Type B pancreatic cell (in vitro differentiated cells): ENCODE measurements at places on chromosomes 4 and X. TPM values are rescaled to one million over a fixed set of nuclear protein-coding genes. Genes with fewer than 3 reads are reported as not detected.
A peak's percentile ranks its signal among the peaks of the same experiment; 100 is the strongest.

GRCh38 chr4:48772556-48772955 lies 7.5 kb downstream of the FRYL start:
- peaks cover 43% of the 10 kb centered on the region for H3K4me1 ChIP-seq
- no peak for DNase-seq
- H3K27ac ChIP-seq: no peak overlapping the region
- no peaks in the 10 kb centered on the region for H3K27me3 ChIP-seq

DNA sequence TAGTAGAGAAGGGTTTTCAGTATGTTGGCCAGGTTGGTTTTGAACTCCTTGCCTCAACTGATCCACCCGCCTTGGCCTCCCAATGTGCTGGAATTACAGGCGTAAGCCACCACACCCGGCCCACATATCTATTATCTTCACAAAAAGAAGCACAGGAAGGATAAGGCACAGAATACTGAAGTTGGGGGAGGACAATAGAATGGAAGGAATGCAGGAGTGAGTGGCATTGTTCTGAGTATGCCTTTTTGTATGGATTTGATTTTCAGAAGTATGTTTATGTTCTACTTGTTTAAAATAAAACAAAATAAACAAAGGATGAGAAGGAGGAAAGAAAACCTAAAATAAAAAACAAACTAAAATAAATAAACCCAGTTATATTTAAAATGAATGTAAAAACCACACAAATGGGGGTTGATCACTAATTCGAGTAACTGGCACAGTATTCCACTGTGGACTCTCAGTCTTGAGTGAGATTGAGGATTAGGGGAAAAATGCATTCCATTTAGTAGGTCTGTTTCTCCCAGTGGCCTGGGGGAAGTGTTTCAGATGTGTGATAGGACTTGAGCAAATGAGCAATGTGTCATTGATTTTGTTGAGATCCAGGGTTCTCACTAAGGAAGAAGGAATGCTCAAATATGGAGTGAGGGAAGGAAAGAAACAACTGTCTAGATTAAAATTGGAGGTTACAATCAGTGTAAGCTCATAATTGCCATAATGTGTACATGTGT lies 109.0 kb upstream of the C1QTNF7 start:
- H3K27me3 ChIP-seq: no peaks in the 10 kb centered on the region
- DNase-seq: no peak
- H3K4me1 ChIP-seq: peaks cover 9% of the 10 kb centered on the region

- no peaks in the 10 kb centered on the region for H3K36me3 ChIP-seq
- H3K27me3 ChIP-seq: no peaks in the 10 kb centered on the region
- H3K4me1 ChIP-seq: no peaks in the 10 kb centered on the region
- H3K4me3 ChIP-seq: no peak overlapping the region
These were observed 412.2 kb upstream of the ARX start for GRCh38 chrX:25427873-25428555.

DNA sequence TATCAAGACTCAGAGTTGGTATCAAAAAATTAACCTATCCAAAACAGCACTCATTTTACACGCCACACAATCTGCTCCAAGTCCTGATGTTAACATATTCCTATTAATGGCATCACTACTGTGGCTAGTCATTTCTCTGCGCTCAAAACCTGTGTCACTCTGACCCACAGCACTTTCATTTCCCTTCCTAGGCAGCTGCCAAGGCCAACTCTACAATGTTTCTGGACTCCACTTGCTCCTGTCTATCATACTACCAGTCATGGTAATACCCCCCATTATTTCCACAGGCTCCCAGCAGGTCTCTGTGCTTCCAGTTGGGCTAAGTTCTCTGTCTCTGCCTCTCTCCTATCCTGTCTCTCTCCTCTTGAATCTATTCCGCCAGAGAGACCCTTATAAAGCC lies 323.6 kb downstream of the NR3C2 start:
- no peaks in the 10 kb centered on the region for H3K4me1 ChIP-seq
- DNase-seq: no peak
- no peaks in the 10 kb centered on the region for H3K27me3 ChIP-seq
- peaks cover 27% of the 10 kb centered on the region for H3K36me3 ChIP-seq
- H3K27ac ChIP-seq: no peak overlapping the region
- H3K4me3 ChIP-seq: no peak overlapping the region

GRCh38 chr4:76673362-76673761 lies 224.6 kb downstream of the SOWAHB start:
- peaks cover 6% of the 10 kb centered on the region for H3K4me1 ChIP-seq
- no peak overlapping the region for H3K27ac ChIP-seq
- DNase-seq: no peak
- H3K27me3 ChIP-seq: no peaks in the 10 kb centered on the region
- H3K4me3 ChIP-seq: no peak overlapping the region

GRCh38 chr4:121885115-121885514 lies 14.8 kb upstream of the BBS7 start:
- DNase-seq: no peak
- no peaks in the 10 kb centered on the region for H3K36me3 ChIP-seq
- no peaks in the 10 kb centered on the region for H3K4me1 ChIP-seq
- H3K27ac ChIP-seq: no peak overlapping the region
- no peaks in the 10 kb centered on the region for H3K27me3 ChIP-seq

DNA sequence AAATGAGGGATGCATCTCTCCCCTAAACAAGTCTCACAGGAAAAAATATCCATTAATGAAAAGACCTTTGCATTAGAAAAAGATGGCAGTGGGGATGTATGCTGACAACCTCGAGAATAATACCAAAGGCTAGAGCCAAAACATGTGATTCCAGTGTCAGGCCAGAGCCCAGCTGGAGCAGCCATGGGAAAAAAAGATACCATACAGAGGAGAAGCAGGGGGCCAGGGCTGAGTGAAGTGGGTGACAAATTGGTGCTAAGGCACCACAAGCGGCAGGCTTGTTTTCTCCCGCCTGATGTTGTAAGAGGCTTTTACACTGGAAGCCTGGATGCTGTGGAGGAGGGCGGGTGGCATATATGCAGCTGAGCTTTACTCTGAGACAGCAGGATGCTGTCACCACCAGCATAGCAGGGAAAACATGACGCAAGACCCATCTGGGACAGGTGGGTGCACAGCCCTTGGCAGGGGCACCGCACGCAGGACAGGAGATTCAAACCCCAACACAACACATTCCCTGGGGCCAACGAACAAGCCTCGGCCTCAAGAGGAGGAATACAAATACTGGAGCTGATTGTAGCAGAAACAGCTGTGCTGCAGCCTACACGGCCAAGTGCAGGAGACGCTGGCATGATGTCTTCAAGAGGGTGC lies 91.9 kb downstream of the TSPAN5 start:
- DNase-seq: no peak
- H3K36me3 ChIP-seq: peaks cover 6% of the 10 kb centered on the region
- H3K27ac ChIP-seq: peak overlapping the region; percentile 37
- peaks cover 42% of the 10 kb centered on the region for H3K4me1 ChIP-seq

DNA sequence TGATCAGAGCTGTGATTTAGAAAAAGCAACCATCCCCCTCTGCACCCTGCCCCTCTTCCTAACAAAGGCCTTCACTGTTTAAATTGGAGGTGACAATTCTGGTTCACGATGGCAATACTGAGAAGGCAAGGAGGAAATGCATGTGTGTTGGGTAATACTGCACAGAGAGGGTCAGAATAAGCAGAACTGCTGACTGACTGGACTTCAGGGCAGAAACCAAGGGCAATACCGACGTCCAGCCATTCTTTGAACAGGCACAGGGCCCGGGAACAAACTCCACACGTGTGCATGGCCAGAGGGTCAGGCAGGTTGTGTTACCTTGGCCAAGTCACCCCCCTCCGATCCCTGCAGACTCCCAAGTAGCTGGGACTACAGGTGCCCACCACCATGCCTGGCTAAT lies 6.0 kb downstream of the ACSL1 start:
- peaks cover 31% of the 10 kb centered on the region for H3K27me3 ChIP-seq
- H3K36me3 ChIP-seq: no peaks in the 10 kb centered on the region
- H3K4me1 ChIP-seq: peaks cover 20% of the 10 kb centered on the region
- no peak overlapping the region for H3K4me3 ChIP-seq

DNA sequence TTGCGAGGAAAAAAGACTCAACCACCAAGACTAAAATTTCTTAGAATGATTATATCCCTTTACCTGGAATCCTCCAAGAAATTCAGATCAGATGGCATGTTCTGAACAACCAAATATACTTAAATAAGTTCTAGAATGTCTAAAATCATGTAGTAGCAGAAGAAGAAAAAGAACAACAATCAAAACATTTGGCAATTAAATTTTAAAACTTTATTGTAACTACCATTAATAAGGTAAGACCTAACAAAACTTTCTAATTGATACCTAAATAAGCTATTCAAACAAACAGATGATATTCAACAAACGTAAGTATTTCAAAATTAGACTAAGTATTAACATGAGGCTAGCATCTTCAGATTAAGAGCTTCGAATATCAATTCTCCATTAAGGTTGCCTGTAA lies 4.3 kb downstream of the THOC2 start:
- no peak overlapping the region for H3K27ac ChIP-seq
- DNase-seq: no peak
- H3K4me1 ChIP-seq: peaks cover 3% of the 10 kb centered on the region
- no peak overlapping the region for H3K4me3 ChIP-seq
- no peaks in the 10 kb centered on the region for H3K27me3 ChIP-seq

- no peak for DNase-seq
- H3K27me3 ChIP-seq: no peaks in the 10 kb centered on the region
- no peak overlapping the region for H3K4me3 ChIP-seq
- H3K27ac ChIP-seq: no peak overlapping the region
These were observed 70.1 kb upstream of the PCDH18 start for GRCh38 chr4:137602436-137602835.

GRCh38 chr4:107278791-107279483 lies 242.8 kb upstream of the DKK2 start:
- H3K4me1 ChIP-seq: peaks cover 21% of the 10 kb centered on the region
- peak overlapping the region; percentile 32 for H3K27ac ChIP-seq
- H3K4me3 ChIP-seq: no peak overlapping the region
- no peaks in the 10 kb centered on the region for H3K27me3 ChIP-seq
- no peaks in the 10 kb centered on the region for H3K36me3 ChIP-seq
- no peak for DNase-seq

- H3K4me1 ChIP-seq: no peaks in the 10 kb centered on the region
- H3K4me3 ChIP-seq: no peak overlapping the region
- H3K27ac ChIP-seq: no peak overlapping the region
- no peak for DNase-seq
These were observed 176.2 kb upstream of the CXorf66 start for GRCh38 chrX:140141444-140142029.

GRCh38 chr4:151251603-151252304 lies 25.2 kb upstream of the PRSS48 start:
- H3K4me3 ChIP-seq: no peak overlapping the region
- no peak overlapping the region for H3K27ac ChIP-seq

GRCh38 chrX:18448416-18448815 lies 23.0 kb downstream of the CDKL5 start:
- no peak for DNase-seq
- H3K4me1 ChIP-seq: no peaks in the 10 kb centered on the region
- H3K27me3 ChIP-seq: no peaks in the 10 kb centered on the region
- no peaks in the 10 kb centered on the region for H3K36me3 ChIP-seq

DNA sequence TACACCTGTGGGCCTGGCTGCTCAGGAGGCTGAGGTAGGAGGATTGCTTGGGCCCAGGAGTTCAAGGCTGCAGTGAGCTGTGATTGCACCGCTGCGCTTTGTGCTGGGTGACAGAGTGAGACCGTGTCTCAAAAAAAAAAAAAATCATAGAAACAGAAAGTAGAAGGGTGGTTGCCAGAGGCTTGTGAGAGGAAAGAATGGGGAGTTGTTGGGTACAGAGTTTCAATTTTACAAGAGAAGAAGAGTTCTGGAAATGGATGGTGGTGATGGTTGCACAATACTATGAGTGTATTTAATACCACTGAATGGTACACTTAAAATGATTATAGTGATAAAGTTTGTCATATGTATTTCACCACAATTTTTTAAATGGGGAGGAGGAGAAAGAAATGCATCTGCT lies 10.2 kb upstream of the GLOD5 start:
- no peak overlapping the region for H3K27ac ChIP-seq
- H3K4me1 ChIP-seq: no peaks in the 10 kb centered on the region
- no peaks in the 10 kb centered on the region for H3K36me3 ChIP-seq
- no peak overlapping the region for H3K4me3 ChIP-seq
- no peaks in the 10 kb centered on the region for H3K27me3 ChIP-seq

DNA sequence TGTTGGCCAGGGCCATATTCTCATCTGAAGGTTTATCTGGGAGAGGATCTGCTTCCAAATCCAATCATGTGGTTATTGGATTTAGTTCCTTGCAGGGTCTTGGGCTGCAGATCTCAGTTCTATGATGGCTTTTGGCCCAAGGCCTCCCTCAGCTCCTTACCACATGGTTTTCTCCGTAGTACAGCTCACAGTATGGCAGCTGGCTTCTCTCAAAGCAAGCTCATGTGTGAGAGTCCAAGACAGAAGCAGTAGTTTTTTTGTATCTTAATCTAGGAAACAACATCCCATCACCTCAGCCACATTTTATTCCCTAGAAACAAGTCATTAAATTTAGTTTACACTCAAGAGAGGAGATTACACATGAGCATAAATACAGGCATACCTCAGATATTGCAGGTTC lies 24.5 kb downstream of the MND1 start:
- no peak overlapping the region for H3K27ac ChIP-seq
- no peak overlapping the region for H3K4me3 ChIP-seq
- H3K27me3 ChIP-seq: no peaks in the 10 kb centered on the region

DNA sequence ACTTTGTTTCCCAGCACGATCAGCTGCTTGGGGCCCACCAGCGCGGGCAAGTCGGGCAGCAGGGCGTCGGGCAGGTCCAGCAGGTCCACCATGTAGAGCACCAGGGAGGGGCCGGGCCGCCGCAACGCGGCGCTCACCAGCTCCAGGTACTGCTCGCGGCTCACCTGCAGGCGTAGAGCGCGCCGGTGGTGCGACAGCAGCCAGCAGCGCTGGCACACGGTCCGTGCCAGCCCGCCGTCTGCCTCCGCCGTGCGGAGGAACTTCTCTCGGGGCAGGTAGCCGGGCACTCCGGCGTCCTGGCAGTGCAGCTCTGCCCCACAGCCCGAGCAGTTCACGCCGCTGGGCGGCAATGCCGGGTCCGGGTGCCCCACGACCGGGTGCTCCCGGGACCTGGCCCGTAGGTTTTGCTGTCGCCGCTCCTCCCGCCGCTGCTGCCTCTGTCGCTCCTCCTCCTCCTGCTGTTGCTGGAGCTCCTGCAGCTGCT lies 527 bp downstream of the NOA1 start:
- H3K4me3 ChIP-seq: peak overlapping the region; percentile 100
- peak overlapping the region; percentile 99 for H3K27ac ChIP-seq
- peaks cover 25% of the 10 kb centered on the region for H3K4me1 ChIP-seq

GRCh38 chrX:41781500-41781899 lies 57.5 kb downstream of the GPR82 start:
- H3K4me1 ChIP-seq: no peaks in the 10 kb centered on the region
- DNase-seq: no peak
- H3K4me3 ChIP-seq: no peak overlapping the region
- no peaks in the 10 kb centered on the region for H3K36me3 ChIP-seq
- H3K27ac ChIP-seq: no peak overlapping the region

- no peaks in the 10 kb centered on the region for H3K27me3 ChIP-seq
- DNase-seq: no peak
- no peak overlapping the region for H3K4me3 ChIP-seq
- no peaks in the 10 kb centered on the region for H3K36me3 ChIP-seq
These were observed 1047.4 kb upstream of the PABPC4L start for GRCh38 chr4:135249024-135249423.

GRCh38 chr4:174156239-174156826 lies 127.1 kb downstream of the FBXO8 start:
- H3K4me1 ChIP-seq: peaks cover 12% of the 10 kb centered on the region
- no peaks in the 10 kb centered on the region for H3K36me3 ChIP-seq
- DNase-seq: no peak
- no peak overlapping the region for H3K4me3 ChIP-seq
- H3K27me3 ChIP-seq: peaks cover 10% of the 10 kb centered on the region
- no peak overlapping the region for H3K27ac ChIP-seq

ITM2A gene
- total RNA-seq: 4.1 and 5.9 TPM in 2 replicates

ALAS2 gene
- total RNA-seq: not detected in 2 replicates

SYTL5 gene
- total RNA-seq: 2.2 and 3.5 TPM in 2 replicates

NUDT10 gene
- 0.43 and 10.4 TPM in 2 replicates for total RNA-seq

HELT gene
- 0.36 TPM in 1 of 2 replicates, not detected in the other for total RNA-seq

AMOT gene
- total RNA-seq: 235 and 507 TPM in 2 replicates

USO1 gene
- total RNA-seq: 55.4 and 63.7 TPM in 2 replicates

MAGEC1 gene
- total RNA-seq: not detected in 2 replicates

SPRY1 gene
- 52.3 and 61.3 TPM in 2 replicates for total RNA-seq
